ENCODE measurements at places on chromosomes 1 and 21.
A peak's percentile ranks its signal among the peaks of the same experiment; 100 is the strongest.

- no peak for DNase-seq
Measured at GRCh38 chr1:62271948-62272728, 47.1 kb downstream of the KANK4 start.

- DNase-seq: no peak
Measured at GRCh38 chr1:232393010-232393409, 236.9 kb downstream of the SIPA1L2 start.

DNA sequence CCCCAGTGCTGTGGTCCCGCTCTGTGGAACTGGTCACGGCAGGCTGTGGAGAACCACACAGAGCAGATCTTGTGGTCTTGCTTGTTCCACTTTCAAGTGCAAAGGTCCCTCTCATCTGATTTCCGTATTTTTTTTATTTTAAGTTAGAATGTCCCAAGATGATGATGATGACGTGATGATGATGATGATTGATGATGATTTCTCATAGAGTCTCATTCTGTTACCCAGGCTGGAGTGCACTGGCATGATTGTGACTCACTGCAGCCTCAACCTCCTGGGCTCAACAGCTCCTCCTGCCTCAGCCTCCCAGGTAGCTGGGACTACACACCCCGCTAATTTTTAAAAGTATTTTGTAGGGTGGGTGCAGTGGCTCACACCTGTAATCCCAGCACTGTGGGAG, 12.2 kb downstream of the EVA1C start:
- DNase-seq: no peak

GRCh38 chr1:116521186-116521585, 49.6 kb downstream of the CD58 start:
- DNase-seq: peak; percentile 8

GRCh38 chr1:204337583-204337982, 22.1 kb downstream of the PLEKHA6 start:
- DNase-seq: no peak

GRCh38 chr1:151840421-151840820, 801 bp upstream of the C2CD4D start:
- DNase-seq: peak; percentile 41

Data from SK-MEL-5 (cell line).